T-helper 1 cell (primary cell): ENCODE measurements at places on chromosomes 3 and 15.

GRCh38 chr3:122502941-122503340 is 11.8 kb downstream of the KPNA1 start:
- DNase-seq = no peak

DNA sequence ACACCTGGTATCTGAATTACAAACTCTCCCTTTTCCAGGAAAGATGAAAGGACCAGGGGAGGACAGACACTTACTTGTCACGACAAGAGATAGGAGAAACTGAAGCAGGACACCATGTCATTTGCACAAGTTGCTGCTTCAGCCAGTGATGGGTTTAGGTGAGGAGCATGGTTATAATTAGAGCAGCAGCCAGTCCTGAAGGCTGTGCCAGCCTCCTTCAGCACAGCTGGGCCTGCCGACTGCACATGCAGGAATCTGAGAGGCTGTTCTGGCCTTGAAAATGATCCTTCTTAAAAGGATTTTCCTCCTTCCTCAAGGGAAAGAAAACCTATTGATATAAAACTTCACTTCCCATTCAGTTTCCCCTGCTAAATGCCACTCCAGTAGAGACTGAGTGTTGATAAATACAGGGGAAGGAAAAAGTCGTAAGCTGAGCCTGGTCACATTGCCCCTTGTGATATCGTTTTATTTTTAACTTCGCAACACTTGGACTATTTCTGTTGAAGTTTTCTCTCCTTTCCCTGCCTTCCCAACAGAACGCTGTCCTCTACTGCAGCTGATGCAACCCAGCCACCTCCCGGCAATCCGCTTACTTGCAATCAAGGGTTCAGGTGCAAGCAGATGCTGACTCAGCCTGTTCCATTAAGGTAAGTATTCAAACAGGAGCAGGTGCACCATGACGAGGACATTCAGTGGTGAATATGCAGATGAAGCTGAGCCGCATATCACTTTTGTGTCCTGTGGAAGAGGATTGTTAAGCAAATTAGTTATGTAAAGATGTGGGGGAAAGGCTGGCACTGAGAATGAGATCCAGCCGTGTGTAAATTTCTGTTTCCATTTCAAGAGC is at the start of gene FBXO40:
Gene FBXO40 (plus strand): TSS at position 524 of the 847 bp plus-strand sequence. CDS start 27,197 bp downstream, outside the sequence.
- no peak for DNase-seq

DNA sequence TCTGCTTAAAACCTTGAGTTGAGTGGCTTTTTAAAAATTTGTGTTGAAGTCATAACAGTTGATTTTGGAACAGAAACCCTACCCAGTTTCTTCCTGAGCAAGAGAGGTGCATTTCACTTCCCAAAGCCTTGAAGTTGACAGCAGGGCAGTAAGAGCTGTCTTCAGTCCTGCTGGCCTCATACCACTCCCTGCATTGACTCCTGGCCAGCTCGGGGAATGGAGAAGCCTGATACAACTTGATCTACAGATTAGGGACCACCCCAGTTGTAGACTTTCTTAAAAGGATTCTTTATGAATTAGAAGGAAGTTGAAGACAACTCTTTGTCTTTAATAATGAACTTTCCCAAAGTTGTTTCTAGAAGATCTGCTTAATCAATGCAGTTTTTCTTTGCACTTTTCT is 90.6 kb upstream of the FLNB start:
- no peak for DNase-seq

DNA sequence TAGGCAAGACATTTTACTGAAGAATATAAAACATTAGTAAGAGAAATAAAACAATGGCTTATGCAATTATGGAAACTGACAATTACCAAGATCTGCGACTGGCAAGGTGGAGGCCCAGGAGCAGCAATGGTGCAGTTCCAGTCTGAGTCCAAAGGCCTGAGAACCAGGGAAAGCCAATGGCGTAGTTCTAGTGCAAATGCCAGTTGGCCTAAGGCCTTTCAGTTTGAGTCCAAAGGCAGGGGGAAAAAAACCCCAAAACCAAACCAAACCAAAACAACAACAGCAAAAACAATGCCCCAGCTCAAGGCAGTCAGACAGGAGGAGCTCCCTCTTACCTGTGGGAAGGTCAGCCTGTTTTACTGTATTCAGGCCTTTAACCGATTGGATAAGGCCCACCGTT is 72.6 kb downstream of the ST6GAL1 start:
- DNase-seq = no peak

GRCh38 chr15:99425657-99426301 is 140.0 kb upstream of the MEF2A start:
- no peak for DNase-seq

- no peak for DNase-seq
These were observed 6.2 kb downstream of the SEMA5B start for GRCh38 chr3:123021388-123021787.

DNA sequence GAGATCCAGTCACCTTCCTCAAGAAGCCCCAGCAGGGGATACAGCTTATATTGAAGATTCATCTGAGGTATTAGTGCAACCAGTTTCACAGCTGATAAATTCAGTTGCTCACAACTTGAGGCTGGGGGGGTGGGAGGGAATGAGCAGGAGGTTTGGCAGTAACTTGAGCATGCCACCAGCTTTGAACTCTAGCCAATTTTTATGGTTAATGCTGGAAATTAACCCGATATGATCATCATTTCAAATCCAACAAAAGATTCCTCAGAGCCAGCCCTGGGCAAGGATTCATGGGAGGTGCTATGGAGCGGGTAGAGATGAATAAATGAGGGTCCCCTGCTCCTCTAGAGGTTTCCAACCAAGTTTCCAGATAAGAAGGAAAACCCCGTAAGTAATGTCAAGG is 73.1 kb upstream of the HES1 start:
- no peak for DNase-seq

- DNase-seq = no peak
These were observed 1.2 kb upstream of the RUBCN start for GRCh38 chr3:197737749-197738462.

DNA sequence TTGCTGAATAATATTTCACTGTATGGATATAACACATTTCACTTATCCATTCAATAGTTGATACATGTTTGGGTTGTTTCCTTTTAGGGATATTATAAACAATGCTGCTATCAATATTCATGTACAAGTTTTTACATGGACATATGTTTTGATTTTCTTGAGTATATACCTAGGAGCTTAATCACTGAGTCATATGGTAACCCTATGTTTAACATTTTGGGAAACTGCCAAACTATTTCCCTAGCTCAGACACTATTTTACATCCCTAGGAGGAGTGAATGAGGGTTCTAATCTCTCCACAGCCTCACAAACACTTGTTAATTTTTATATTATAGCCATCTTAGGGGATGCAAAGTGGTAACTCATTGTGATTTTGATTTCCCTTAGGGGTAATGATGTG is 66.0 kb downstream of the GPR156 start:
- DNase-seq = no peak

GRCh38 chr3:58209933-58210332 is 839 bp downstream of the DNASE1L3 start:
- DNase-seq = no peak

DNA sequence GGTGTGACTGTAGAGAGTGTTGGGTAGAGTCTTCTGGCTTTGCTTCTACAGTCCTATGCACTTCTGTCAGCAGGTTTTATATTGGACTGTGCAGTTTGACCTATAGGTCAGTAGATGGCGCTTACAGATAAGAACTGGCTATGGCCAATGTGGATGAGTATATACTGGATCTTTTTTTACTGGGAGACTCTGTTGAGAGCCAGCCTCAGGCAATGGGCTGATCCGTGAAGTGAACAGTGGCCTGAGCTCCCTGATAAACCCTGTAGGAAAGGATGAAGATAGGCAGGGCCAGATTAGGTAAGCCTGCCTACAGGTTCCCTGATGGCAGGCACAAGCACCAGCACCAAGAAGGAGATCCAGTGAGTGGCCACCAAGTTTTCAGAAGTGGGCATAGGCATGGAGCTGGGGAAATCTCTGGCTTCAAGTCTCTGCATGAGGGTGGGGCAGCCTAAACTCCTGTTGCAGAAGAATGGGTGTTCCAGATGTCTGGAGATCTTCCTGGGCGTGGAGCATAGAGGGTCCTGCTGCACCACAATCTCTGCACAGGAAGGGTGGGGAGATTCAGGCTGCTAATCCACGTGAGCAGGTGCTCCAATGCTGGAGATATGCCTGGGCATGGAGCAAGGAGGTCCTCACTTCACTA is 326.0 kb upstream of the SGO1 start:
- no peak for DNase-seq

DNA sequence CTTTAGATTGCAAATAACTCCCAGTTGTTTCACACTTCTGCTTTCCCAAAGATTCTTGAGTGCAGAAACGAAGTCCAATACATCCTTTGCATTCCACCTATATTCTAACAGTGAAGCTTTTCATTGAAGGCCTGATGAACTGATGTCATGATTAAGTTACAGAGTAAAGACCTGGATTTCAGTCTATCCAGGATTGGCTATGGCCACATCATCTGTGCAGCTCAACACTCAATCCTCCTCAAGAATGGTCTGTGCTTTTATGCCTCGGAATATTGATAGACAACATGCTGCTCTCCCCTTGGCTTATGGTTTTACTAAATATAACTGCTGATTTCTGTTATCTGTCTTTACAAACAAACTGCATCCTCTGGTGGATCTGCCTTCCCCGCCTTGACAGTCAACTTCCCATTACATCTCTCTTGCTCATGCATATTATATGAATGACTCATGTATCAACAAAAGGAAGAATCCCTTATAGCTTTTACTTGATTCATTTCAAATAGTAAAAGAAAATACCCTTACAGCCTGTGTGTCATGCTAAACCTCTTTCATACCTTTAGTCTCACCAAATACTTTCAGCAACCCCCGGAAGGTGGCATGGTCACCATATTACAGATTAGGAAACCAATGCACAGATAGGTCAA is 59.5 kb downstream of the SCN11A start:
- no peak for DNase-seq

DNA sequence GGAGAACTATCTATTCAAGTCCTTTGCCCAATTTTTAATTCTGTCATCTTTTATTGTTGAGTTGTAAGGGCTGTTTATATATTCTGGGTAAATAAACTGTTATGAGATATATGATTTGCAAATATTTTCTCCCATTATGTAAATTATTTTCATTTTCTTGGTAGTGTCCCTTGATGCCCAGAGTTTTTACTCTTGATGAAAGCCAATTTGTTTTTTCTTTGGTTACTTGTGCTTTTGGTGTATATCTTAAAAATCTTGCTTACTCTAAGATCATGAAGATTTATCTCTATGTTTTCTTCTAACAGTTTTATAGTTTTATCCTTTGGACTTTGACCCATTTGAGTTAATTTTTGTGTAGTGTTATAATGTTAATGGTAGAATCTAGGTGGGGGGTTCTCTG is 44.5 kb downstream of the TIMP4 start:
- DNase-seq = no peak

DNA sequence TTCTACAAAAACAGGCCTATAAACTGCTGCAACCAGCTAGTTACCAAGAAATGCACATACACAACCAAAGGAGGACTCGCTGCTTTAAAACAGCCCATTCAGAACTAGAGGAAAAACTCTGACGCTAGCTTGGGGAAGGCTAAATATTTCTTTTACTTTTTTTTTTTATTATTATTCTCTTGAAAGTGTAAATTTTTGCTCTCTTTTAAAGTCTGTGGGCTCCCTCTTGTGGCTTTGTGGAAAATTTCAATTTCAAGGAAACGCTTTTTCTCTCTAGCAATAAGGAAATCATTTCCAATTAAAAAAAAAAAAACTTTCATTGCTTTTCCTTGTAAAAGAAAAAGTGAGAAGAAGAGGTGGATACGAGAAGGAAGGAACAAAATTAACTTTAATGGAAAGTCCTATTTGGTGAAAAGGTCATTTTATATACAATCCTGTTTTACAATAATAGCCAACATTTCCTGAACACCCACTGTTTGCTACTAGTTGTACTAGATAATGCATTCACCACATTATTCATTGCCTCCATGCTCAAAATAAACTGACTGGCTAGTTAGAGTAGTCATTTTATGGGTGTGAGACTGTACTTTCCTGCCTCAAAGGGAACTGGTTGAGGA is 51.2 kb upstream of the SAMMSON start:
- DNase-seq = no peak

GRCh38 chr3:50408443-50408944 is 49.2 kb upstream of the TMEM115 start:
- no peak for DNase-seq

DNA sequence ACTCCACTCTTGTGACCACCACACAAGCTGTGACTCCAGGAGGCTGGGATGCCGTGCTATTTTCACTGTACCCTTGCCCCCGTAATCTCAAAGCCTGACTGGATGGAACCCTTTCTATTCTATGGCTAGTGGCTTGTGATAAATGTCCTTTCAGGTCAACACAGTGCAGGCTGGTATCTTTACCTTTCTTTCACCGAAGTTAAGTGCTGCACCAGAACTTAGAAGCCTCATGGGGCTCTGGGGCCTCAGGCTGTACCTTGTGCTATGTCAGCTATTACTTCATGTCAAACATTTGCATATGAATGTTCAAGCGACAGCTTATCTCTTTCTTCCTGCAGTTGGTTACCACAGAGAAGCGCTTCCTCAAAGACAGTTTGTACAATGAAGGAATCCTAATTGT is 66.8 kb downstream of the RPL39L start:
- DNase-seq = no peak

DNA sequence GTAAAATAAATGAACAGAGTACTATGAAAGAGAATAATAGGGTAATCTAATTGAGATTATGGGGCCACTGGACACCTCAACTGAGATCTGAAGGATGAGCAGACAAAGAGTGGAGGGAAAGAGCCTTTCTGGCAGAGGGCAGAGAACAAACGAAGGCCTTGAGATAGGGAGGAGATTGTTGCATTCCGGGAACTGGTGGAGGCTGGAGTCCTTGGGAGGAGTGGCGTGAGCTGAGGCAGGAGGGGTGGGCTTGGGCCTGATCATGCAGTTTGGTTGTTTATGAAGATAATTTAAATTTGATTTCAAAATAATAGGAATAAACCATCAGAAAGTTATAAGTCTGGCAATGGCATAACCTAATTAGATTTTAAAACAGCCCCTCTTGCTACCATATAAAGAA is 59.5 kb upstream of the GALNT15 start:
- DNase-seq = no peak

DNA sequence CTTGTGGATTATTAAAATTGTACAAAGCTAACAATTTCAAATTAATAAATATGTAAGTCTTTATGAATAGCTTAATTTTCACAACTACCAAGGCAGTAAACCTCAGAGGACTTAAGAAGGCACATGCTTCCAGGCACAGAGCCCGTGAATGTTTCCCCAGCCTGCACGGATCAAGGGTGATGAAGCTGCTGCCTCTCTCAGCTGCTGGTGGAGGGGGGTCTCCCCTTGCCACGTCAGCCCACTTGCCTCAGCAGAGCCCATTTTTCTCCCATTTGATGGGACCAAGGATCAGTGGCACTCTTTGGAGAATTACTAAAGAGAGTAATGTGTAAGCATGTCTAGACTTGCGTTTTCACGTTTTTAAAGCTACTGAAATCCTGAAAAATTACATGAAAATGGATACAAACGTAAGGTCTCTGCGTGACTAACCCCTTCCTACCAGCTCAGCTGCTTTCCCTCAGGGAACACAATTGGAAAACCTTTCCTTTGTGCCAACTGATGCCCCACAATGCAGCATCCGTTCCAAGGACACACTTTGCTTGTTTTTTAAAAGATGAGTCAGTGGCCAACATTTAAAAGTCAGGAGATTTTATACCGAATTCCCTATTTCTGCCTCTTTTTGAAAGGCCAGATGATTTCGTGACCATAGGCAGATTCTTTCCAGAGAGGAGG is 494.1 kb downstream of the GABRG3 start:
- no peak for DNase-seq
